ENCODE measurements at places on chromosomes 5 and 9.

- DNase-seq, result no peak
These were observed 45.3 kb downstream of the PLPP7 start for GRCh38 chr9:131334629-131335367.

DNA sequence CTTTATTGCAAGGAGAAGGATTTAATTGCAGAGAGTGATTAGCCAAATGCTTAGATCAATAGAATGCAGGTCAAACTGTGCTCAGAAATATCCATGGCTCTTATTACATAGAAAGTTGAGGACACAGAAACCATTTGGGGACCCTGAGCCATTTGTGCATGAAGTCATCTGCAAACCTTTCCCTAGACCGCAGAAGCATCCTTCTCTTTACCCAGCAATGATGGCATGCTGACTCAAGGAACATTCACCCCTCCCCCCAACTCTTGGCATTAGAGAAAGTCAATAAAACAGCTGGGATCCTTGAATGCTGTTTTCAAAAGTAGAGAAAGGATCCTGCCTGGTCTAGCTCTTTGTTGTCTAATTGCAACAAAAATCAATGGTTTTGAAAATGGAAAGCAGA is 73.5 kb downstream of the PPP2R2B start:
- DNase-seq, result no peak

DNA sequence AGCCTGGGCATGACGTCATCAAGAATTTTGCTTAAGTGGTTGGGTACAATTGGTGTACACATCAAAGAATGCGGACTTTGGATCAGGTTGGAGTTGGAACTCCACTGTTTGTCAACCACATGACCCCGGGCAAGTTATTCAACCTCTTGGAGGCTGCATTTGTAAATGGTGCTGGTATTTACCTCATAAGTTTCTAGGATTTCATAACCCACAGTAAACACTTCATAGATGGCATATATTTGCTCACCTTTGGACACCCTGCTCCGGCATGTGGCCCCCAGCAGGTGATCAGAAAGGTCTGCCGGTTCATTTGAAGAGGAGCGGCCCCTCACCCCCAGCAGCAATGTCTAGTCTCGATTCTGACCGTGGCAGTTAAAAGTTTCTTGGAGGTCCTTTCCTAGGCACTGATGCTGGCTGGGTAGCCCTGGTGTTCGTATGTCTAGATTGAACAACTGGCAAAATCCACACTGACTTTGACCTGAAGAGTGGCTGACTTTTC is 60.6 kb downstream of the IL6ST start:
- no peak for DNase-seq

DNA sequence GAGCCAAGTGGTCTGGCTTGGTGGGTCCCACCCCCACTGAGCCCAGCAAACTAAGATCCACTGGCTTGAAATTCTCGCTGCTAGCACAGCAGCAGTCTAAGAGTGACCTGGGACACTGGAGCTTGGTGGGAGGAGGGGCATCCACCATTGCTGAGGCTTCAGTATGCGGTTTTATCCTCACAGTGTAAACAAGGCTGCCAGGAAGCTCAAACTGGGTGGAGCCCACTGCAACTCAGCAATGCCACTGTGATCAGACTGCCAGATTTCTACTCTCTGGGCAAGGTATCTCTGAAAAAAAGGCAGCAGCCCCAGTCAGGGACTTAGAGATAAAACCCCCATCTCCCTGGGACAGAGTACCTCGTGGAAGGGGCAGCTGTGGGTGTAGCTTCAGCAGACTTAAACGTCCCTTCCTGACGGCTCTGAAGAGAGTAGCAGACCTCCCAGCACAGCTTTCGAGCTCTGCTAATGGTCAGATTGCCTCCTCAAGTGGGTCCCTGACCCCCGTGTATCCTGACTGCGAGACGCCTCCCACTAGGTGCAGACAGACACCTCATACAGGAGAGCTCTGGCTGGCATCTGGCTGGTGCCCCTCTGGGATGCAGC is 18.2 kb upstream of the STK32A start:
- no peak for DNase-seq

GRCh38 chr9:85523202-85523601 is 218.6 kb downstream of the AGTPBP1 start:
- DNase-seq, result no peak

- no peak for DNase-seq
These were observed 116.8 kb downstream of the ADAMTS6 start for GRCh38 chr5:65364907-65365306.

GRCh38 chr5:151295138-151295537 is 8.4 kb downstream of the SLC36A3 start:
- no peak for DNase-seq

DNA sequence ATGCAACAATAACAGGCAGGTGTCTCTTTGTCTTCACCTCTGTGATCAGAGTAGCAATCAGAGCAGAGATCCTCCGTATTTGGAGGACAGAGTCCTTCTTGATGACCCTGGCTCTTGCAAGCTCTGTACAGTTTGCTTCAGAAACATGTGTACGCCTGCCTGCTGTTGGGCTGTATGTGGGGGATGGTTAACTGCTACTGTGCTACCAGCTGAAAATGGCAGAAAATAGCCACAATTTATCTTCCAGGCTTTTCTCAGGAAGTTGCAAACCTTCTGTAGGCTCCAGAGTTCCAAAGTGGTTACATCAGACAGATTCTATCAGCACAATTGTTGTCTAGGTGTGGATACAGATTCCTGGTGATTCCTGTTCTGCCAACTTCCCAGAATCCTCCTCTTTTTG is 35.5 kb downstream of the DDX46 start:
- DNase-seq, result no peak

GRCh38 chr5:164202338-164202737 is 696.9 kb downstream of the MAT2B start:
- DNase-seq, result no peak

GRCh38 chr9:88013035-88013434 is 38.7 kb upstream of the CDK20 start:
- no peak for DNase-seq

- DNase-seq, result no peak
These were observed 22.0 kb upstream of the FGFR4 start for GRCh38 chr5:177064500-177065277.

DNA sequence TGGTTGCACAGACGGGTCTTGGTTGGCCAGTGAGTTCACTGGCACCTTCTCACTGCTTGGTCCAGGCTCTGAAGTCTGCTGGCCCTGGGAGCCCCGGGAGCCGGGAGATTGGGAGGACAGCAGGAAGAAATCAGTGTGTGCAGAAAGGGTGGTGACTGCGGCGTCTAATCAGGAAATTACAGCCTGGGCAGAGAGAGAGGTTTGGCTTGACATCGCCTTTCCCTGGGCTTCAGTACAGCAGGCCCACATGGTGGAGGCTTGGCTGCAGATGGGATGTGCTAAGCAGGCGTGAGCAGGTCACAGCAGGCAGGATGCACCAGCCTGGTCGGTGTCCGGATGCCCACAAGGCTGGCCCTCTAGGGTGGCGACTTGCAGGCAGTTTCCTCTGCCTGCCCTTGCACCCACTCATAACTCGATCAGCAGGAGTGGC is 17.2 kb downstream of the PITX1 start:
- DNase-seq, result no peak

DNA sequence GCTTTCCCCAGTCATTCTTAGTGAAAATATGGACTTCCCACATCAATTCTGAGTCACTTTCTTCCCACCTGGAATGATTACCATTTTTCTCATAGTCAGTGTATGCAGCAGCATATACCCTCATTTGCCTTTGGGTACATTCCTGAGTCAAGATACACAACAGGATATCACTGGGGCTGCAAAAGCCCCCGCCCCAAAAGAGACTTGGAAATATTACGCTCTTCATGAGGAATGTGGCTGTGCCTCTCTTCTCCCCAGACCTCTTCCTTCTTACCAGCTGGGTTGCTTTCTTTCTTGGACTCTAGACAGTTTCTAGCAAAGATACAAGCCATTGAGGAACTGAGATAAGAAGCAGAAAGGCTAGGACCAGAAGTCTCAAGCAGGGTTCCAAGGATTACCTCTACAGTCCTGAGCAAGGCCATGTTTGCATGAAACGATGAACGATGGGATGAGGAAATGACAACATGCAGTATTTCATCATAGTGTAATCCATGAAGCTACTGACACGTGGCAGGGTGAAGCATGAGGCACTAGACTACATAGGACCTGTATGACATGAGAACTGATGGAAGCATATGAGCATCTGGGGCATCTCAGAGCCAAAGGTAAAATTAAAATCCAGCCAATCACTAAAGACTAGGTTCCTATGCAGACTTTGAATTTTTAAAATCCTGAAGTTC is 218.1 kb downstream of the RAB3C start:
- DNase-seq, result no peak

GRCh38 chr5:75405296-75405695 is 68.3 kb downstream of the HMGCR start:
- no peak for DNase-seq

- no peak for DNase-seq
These were observed 1.1 kb upstream of the SMC2 start for GRCh38 chr9:104092875-104093600.

GRCh38 chr5:129124608-129125007 is 30.1 kb downstream of the ISOC1 start:
- no peak for DNase-seq

GRCh38 chr9:126057121-126057825 is 269.4 kb upstream of the MVB12B start:
- no peak for DNase-seq

GRCh38 chr5:82417776-82418607 is 139.8 kb upstream of the RPS23 start:
- DNase-seq, result no peak

GRCh38 chr9:109314011-109314531 is 6.8 kb downstream of the EPB41L4B start:
- no peak for DNase-seq

- no peak for DNase-seq
These were observed 75.6 kb downstream of the LRSAM1 start for GRCh38 chr9:127526655-127527559.

GRCh38 chr5:176726746-176727527 is 79.7 kb downstream of the TSPAN17 start:
- no peak for DNase-seq

- no peak for DNase-seq
These were observed 9.9 kb upstream of the PFDN1 start for GRCh38 chr5:140312791-140313189.

GRCh38 chr9:83583151-83584014 is 39.6 kb upstream of the IDNK start:
- DNase-seq, result peak; percentile 31

DNA sequence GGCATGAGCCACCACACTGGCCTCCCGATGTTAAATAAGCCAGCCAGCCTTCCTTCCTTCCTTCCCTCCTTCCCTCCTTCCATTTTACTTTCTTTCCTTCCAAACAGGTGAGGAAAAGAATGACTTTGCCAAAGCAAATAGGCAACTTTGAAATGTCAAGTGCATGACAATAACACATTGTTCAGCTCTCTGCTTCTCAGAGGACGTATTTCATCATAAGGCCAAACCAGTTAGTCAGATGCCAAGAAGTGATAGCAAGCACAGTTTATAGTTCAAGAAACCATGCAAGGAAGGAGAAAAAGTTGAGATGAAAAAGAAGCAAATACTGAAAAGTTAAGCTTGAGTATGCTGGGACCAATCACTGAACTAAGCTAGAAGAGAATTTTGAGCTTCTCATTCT is 29.5 kb downstream of the POU4F3 start:
- DNase-seq, result no peak

DNA sequence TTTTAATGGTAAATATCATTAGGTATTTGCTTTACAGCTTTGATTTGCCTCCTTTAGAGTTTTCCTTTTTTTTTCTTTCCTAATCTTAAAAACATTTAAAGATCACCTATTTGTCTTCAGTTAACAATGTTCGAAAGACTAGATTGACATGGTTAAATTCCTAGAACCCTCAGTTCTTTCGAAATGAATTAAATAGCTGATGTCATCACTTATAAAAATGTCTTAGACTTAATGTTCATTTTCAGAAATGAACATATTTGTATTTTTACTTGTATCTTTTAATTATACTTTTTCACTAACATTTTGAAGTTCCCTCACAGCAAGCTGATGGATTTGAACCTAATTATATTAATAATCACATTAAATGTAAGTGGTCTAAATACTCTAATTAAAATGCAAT is 205.3 kb upstream of the IRX4 start:
- DNase-seq, result no peak

- DNase-seq, result no peak
These were observed 8.4 kb downstream of the GFI1B start for GRCh38 chr9:132986640-132987620.

- DNase-seq, result no peak
These were observed 60.5 kb upstream of the PPP1R26 start for GRCh38 chr9:135419106-135419505.

DNA sequence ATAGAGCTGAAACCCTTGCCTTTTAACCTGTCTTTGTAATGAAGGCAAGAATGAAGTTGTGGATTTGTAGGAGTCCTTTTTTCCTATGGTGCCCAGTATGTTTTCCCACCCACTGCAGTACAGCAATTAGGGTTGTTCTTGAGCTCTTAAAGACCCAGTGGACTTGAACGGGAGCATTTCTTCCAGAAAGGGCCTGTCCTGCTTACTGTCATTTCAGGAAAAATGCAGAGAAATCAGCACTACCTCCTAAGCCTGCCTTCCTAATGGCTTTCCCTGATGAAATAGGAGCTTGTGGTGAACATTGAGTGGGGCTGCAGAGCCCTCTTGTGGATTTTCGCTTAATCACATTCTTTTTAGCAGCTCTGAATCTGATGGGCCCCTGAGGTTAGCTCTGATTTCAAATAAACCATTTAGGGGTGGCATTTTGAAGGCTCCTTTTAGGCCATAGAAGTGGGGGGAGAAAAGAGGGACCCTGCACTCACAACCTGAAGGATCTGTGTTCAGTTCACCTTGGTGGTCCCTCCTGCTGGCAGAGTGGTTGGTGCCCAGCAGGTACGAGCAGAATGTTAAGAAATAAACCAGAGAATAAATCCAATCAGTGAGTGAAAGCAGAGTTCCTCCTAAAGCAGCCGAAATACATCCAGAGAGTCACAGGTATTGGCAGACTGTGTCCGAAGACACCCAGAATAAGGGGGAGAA is 188.0 kb upstream of the KLF9 start:
- DNase-seq, result peak; percentile 32

DNA sequence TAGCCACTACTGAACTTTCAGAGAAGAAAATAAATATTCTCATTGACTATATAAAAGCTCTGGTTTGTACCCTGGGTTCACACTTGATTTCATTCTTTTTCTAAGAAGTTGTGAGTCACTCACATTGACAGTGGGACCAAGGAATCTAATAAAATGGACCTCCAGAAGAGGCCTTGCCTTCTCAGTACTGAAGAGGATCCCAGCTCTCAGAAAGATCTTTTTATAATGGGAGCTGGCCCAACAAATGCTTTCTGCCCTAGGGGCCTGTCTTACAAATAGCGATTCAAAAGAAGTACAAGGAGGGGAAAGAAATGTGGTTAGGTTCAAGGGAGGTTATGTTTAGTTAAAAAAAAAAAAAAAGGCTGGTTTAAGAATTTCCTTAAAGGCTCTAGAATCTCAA is 237.9 kb downstream of the ISL1 start:
- no peak for DNase-seq

- DNase-seq, result no peak
These were observed 121.9 kb downstream of the FGF18 start for GRCh38 chr5:171541341-171541776.

All from stimulated activated CD4-positive, alpha-beta T cell treated with anti-CD3 and anti-CD28 coated beads, Interleukin-1b, Interleukin-23, amount 100 ng/mL, for 48 hours (primary cell).